ENCODE measurements at places on chromosomes 5 and 9. TPM values are rescaled to one million over a fixed set of nuclear protein-coding genes. Genes with fewer than 3 reads are reported as not detected.

The COL23A1 gene
- not detected for total RNA-seq

The GABBR2 gene
- total RNA-seq, result 0.49 TPM

The PCDHGA5 gene
- 0.13 TPM for total RNA-seq

The ARPC5L gene
- 69.3 TPM for total RNA-seq

The HTR4 gene
- not detected for total RNA-seq
